ENCODE measurements at places on chromosomes 5 and 9. TPM values are rescaled to one million over a fixed set of nuclear protein-coding genes. Genes with fewer than 3 reads are reported as not detected.
A peak's percentile ranks its signal among the peaks of the same experiment; 100 is the strongest.

CDX1 gene
- 0.49 TPM for total RNA-seq

DNA sequence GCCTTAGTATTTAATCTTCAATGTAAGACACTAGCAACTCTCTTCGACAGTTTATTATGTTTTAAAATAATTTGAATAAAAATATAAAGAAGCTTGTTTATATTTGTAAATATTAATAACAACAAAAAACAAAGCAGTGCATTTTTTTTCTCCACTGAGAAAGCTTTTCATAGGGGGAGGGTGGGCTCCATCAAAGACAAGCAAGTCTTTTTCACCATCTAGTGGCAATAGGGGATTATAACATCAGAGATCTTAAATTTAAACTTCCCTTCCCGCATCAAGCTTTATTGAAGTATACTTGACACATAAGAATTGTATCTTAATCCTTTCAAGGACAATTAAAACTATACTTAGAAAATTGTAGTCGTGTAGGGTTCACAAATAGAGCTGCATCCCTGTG, 9.3 kb upstream of the OR13F1 start:
- ATAC-seq: no peak

DNA sequence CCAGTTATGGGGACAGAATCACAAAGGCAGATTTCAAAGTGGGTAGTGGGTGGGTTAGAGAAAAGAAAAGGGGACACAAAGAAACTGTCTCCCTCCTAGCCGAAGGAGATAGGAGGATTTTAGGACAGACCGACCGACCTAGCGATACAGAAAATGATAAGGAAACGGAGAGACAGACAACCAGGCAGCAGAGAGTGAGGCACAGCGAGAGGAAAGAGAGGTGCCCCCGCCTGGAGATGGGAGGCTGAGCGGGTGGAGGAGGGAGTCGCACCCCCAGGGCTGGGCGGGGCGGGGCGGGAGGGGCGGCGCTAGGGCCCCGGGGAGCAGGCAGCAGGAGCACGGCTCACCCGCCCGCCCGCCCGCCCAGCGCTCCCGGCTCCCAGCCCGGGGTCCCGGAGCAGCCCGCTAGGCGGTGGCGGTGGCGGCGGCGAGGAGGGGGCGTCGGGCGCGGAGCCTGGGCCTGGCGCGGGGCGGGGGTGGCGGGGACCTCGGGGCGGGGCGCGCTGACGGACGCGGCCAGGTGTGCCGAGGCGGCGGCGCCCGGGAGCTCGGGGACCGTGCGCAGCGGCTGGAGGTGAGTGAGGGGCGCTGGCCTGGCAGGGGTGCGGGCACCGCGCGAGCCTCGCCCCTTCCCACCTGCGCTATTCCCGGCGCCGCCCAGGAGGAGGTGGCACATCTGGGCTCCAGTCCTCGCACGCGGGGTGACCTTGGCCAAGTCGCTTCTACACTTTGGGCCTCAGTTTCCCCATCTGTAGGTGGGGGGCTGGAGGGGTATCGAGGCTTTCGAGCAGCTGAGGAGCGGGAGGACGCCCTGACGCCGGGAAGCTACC, 15.9 kb upstream of the SYNPO start:
- peak; percentile 94 for ATAC-seq

RORB gene
- 1.0 TPM for total RNA-seq

SCGB3A2 gene
- total RNA-seq: not detected

TMEM215 gene
- 0.05 TPM for total RNA-seq

- ATAC-seq: no peak
Measured at GRCh38 chr5:3659907-3660306, 64.3 kb downstream of the IRX1 start.

- ATAC-seq: no peak
Measured at GRCh38 chr5:44911501-44911900, 102.8 kb downstream of the MRPS30 start.

Measured in motor neuron (in vitro differentiated cells).